Activated CD8-positive, alpha-beta T cell treated with anti-CD3 and anti-CD28 coated beads for 36 hours (primary cell): ENCODE measurements at places on chromosomes 3 and 15.
A peak's percentile ranks its signal among the peaks of the same experiment; 100 is the strongest.

GRCh38 chr3:47870156-47870555 is 67.2 kb downstream of the DHX30 start:
- no peak for DNase-seq

DNA sequence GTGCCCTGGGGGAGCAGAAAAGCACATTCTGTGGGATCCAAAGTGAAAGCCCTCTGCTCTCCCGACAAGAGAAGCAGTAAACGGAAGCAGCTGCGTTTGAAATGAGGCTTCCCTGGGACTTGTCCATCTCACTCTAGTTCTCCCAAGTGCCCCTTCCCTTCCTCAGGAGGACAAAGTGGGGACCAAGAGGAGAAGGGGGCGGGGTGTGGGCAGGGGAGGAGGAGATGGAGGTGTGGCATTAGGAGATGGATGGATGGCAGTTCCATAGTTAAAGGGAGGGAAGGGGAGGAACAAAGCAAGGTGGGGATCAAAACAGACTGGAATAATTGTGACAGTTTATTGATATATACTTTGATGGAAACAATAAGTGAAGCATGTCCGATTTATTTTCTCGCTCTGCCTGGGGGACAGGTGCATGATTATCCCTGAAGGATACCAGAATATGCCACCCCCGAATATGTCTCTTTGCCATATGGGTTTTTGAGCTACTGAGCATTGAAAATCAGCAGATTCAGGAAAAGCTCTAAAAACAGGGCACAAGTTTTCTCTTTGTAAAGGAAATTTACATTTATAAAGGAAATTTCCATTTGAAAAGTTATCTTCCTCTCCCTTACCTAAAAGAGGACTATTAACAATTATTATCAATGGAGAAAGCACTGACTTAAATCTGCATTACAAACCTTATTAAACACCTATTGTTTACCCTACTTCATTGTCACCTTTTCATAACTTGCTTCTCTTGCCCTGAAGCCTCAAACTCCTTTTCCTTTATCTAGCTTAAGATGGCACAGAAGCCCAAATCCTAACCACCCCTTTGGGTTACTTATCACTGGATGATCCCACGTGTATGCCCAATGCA is 58.9 kb upstream of the DAZL start:
- DNase-seq: no peak

DNA sequence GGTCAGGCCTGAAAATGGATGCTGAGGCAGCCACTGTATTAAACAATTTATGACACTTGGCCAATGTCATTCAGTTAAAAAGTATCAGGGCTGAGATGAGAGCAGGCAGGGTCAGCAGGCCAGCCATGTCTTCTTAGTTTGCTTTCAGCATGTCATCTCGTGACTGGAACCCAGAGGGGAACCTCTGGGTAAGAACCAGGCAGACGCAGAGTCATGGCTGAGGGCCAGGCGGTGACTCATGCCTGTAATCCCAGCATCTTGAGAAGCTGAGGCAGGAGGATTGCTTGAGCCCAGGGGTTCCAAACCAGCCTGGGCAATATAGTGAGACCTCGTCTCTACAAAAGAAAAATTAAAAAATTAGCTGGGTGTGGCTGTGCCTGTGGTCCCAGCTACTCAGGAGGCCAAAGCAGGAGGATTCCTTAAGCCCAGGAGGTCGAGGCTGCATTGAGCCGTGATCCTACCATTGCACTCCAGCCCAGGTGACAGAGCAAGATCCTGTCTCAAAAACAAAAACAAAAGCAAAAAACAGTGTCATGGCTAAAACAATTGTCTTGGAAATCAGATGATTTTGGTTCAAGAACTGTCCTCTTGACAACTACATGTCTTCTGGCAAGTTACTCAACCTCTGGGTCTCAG is 11.7 kb downstream of the BCL2L10 start:
- DNase-seq: no peak

GRCh38 chr3:30227571-30228301 is 378.7 kb upstream of the TGFBR2 start:
- DNase-seq: no peak

GRCh38 chr3:100170486-100170885 is 56.2 kb upstream of the FILIP1L start:
- DNase-seq: no peak

DNA sequence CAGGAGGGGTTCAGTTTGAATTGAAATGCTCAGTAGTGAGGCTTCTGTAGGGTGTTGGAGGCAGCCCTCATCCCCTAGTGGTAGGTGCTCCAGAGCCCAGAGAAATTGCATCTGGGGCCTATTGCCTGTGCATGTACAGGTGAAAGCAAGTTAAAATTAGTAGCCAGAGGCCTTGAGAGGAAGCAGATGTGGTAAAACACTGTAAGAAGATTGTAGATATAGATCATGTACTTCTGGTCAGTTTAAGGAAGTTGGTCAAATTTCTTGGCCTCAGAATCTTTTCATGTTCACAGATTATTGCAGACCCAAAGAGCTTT is 34.6 kb downstream of the IGSF10 start:
- peak; percentile 3 for DNase-seq

GRCh38 chr15:79394231-79394630 is 37.9 kb upstream of the MINAR1 start:
- DNase-seq: no peak

- DNase-seq: no peak
Measured at GRCh38 chr15:35102186-35102585, 17.1 kb upstream of the NANOGP8 start.

- DNase-seq: no peak
Measured at GRCh38 chr3:78183906-78184599, 1144.2 kb downstream of the ROBO2 start.

- no peak for DNase-seq
Measured at GRCh38 chr3:63351159-63352007, 73.3 kb downstream of the SYNPR start.

DNA sequence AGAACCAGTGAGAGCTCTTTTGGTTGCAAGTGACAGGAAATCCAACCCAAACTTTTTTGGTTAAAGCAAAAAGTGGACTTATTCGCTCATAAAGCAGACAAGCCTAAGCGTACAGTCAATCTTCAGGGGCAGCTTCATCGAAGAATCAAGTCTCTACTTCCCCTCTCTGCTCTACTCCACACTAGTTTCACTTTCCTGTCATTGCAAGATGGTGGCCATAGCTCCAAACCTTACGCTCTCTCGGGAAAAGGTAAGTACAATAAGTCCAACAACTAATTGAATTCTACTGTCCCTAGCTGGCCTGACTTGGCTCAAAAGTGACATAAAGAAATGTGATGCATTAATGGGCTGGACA is 24.9 kb upstream of the ZNF710 start:
- DNase-seq: no peak

- DNase-seq: no peak
Measured at GRCh38 chr3:28139288-28139687, 102.1 kb upstream of the CMC1 start.

DNA sequence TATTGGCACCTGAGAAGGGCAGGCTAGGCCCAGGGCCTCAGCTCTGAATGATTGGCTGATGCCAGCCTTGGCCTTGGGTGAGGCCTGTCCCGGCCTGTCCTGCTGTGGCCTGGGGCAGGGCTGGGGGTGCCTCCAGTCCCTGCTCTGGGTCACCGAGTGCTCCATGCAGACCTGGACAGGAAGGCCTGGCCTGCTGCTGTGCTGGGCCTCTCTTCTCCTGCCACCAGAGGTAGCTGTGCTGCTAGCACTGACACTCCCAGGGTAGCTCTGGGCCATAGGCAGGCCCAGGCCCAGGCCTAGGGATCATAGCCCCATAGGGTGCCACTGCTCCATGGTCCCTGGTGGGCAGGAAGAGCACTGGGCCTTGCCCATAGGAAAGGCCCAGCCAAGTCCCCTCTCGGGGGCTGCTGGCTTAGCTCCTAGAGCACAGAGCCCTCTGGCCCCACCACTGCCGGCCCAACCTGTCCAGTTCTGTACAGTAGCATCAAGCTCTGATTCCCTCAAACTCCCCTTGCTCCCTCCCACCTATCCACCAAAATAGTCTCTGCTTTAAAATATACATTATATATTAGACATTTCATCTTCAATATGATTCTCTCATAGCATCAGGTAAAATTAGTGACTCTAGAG is 18.2 kb downstream of the ABTB1 start:
- peak; percentile 23 for DNase-seq

GRCh38 chr15:99423186-99424130 is 142.3 kb upstream of the MEF2A start:
- no peak for DNase-seq

GRCh38 chr3:160473221-160473620 is 23.6 kb upstream of the TRIM59 start:
- DNase-seq: no peak

- no peak for DNase-seq
Measured at GRCh38 chr15:71397377-71397776, 282.1 kb downstream of the THSD4 start.

- DNase-seq: no peak
Measured at GRCh38 chr3:31534065-31534425, 1.3 kb downstream of the STT3B start.

DNA sequence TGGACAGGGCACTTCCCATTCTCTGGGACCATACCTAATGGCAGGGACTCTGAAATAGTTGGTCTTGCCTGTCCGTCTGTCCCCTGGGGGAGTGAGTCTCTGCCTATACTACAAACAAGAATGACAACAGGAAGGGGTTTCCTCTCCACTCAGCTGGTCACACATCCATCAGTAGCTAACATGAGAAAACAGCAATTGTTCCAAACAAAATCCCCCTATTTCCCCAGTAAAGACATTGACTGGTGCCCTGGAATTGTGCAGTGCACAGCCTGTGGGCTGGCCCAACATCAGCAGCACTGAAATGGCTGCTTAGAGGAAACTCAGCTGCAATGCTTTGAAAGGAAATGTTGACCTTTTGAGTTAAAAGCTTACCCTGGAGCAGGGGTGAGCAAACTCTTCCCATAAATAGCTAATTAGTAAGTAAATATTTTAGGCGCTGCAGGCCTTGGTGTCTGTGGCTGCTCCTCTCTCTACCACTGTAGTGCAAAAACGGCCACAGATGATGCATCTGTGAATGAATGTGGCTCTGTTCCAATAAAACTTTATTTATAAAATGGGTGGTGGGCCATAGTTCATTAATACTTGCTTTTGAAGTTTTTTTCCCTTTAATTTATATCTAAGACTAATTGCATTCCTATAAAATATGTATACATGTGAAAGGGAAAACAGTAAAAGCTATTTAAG is 174.3 kb downstream of the KLF13 start:
- no peak for DNase-seq

- DNase-seq: no peak
Measured at GRCh38 chr15:76585576-76585897, 249.0 kb downstream of the ISL2 start.

DNA sequence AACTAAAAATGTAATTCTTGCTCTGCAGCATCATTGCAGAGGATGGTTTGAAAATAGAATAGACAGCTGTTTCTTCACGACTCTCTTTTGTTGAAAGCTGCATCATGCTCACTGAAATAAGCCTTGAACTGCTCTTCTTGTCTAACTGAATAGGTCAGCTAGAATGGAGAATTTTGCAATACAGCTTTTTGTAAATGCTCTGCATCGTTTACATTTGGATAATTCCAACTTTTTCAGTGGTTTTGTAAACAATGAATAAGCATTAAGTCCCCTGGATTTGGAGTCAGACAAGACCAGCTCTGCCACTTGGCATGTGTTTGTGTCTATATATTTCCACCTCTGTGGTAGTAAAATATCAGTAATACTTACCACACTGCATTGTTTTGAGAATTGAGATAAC is 95.2 kb downstream of the PLSCR2 start:
- DNase-seq: no peak

DNA sequence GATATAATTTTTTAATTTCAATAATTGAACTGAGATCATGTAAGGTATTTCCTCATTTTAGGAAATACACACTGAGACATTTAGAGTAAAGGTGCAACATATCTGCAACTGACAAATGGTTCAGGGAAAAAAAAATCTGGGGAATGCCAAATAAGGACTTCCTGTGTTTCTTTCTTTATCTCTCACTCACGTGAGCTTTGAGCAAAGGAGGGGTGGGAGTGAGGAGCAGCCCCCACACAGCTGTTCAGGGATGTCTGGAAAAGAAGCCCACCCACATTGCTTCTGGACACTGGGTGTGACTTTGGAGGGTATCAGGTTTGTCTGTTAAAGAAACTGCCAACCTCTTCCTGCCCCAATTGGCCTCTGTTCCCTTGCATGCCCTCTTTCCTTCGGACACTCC is 5.6 kb upstream of the TP63 start:
- DNase-seq: no peak

- no peak for DNase-seq
Measured at GRCh38 chr3:71110385-71111222, 472.9 kb downstream of the FOXP1 start.

DNA sequence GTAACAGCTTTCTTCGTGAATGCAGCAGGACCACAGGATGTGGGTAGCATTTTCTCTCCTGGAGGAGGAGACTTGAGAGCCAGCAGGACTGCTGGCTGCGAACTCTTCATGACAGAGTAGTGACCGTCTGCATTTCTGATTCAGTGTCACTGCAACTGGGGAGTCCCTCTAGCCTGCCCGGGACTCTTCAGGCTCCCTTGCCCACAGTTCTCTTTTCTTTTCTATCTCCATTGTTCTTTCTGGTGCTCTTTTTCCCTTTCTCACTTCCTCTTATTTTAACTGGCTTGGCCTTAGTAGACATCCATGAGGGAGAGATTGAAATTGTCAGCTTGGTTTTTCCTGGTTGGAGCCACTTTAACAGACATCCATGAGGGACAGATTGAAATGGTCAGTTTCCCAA is 49.9 kb upstream of the P2RY1 start:
- no peak for DNase-seq

- no peak for DNase-seq
Measured at GRCh38 chr3:128001576-128001975, 50.7 kb upstream of the SEC61A1 start.

- no peak for DNase-seq
Measured at GRCh38 chr3:171933441-171933840, 90.3 kb downstream of the TMEM212 start.

- DNase-seq: no peak
Measured at GRCh38 chr15:28117432-28117990, 18.4 kb upstream of the OCA2 start.

DNA sequence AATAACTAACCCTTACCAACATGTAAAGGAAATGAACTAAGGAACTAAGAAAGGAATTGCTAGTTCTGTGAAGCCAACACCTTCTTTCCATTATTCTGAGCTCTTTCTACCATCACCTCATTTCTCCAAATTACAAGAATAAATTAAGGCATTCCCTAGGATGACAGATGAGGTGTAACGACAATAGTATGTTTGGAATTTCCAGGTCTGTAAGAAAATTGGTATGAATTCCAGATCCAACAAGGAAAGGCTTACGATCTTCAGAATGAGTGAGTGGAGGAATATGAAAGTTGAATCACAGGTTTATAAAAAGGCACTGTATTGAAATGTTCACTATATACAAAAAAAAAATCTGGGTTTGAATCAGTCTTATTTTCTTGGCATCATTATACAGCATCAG is 4.5 kb upstream of the NANOGP8 start:
- DNase-seq: no peak

- peak; percentile 1 for DNase-seq
Measured at GRCh38 chr3:42670670-42671069, 14.7 kb upstream of the KLHL40 start.
